ENCODE measurements at places on chromosomes 5 and 9. TPM values are rescaled to one million over a fixed set of nuclear protein-coding genes. Genes with fewer than 3 reads are reported as not detected.
A peak's percentile ranks its signal among the peaks of the same experiment; 100 is the strongest.

The PPP2R2B gene
- 2.5 TPM for total RNA-seq

The EQTN gene
- total RNA-seq = 1.9 TPM

The AGGF1 gene
- 48.0 TPM for total RNA-seq

The PCDHGB6 gene
- 1.1 TPM for total RNA-seq

The STPG3 gene
- total RNA-seq = not detected

The PCDH12 gene
- total RNA-seq = 1.3 TPM

The CCDC183 gene
- total RNA-seq = 69.9 TPM

The FOXD4 gene
- total RNA-seq = not detected

The ZNF883 gene
- total RNA-seq = 1.1 TPM

DNA sequence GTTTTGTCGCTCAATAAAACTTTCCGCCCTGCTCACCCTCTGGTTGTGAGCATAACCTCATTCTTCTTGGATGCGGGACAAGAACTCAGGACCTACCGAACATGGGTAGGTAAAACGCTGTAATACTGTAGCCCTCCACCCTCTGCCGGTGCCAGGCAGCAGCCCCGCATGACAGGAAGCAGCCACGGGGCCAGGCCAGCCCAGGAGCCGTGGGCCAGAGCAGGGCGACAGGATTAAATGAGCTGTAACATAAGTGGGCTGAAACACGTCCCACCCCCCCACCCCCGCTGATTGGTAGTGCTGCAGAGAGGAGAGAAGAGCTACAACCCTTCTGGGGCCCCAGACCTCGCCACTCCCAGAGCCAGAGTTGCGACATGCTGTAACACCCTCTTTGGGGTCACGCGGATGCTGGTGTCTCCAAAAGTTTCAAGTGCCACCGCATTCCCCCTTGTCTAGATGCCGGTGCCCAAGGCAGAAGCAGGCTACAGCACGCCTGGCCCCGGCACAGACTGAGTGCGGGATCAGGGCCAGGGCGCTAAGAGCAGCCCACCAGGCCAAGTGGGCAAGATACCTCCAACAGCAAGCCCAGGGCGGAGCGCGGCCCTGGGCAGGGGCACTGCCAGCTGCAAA lies 81.8 kb downstream of the FBXW11 start:
- no peak for DNase-seq

GRCh38 chr5:37918424-37918823 lies 78.6 kb upstream of the GDNF start:
- DNase-seq = no peak

DNA sequence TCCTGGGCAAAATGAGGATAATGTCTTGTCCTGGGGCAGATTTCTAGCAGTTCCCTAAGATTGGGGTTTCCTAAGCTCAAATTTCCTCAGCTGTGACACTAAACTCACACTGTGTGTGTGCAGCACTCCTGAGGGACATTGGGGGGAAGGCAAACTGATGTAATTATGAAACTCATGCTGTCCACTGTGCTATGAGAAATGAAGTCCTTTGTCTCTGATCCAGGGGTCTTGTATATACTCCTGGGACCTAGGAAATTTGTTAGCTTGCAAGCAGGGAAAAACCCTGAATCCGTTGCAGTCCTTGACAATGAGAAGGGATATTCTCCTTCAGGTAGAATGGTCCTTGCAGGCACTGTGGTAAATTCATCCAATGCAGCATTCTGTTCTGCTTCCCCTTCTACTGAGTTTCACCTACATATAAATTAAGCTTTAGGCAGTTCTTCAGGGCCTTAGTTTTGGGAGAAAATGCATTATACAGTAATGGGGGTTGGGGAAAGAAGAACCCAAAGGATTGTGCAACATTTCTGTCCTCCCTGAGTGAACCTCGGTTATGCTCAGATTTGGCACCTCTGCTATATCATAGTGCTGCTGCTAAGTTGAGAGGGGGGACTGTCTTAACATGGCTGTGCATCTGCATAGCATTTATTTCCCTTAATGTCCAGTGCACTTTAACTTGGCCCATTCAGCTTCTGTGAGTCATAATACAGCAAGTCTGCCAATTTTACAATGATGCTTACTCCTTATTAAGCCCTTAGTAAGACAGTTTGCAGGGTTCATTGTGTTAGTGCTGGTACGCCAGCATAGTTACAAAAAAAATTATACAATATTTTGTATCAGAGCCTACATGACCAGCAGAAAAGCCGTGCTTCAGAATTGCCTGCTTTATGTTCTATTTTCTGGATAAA lies 80.2 kb downstream of the PJA2 start:
- no peak for DNase-seq

DNA sequence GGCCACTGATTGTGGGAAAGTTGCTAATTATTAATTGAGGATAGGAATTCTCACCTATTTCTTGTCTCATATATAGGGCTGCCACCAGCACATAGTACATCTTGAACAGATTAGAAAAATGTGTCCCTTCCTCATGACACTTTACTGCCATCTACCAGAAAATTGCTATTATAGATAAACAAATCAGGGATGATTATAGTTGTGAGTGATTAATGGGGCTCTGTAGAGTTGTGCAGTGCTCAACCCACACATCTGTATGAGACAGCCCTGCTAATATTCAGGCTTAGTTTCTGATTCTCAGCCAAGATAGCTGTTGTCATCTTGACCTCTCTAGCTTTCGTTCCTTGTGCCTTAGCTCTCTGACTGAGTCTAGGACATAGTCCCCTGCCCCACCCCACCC lies 373.3 kb downstream of the TLE4 start:
- no peak for DNase-seq

DNA sequence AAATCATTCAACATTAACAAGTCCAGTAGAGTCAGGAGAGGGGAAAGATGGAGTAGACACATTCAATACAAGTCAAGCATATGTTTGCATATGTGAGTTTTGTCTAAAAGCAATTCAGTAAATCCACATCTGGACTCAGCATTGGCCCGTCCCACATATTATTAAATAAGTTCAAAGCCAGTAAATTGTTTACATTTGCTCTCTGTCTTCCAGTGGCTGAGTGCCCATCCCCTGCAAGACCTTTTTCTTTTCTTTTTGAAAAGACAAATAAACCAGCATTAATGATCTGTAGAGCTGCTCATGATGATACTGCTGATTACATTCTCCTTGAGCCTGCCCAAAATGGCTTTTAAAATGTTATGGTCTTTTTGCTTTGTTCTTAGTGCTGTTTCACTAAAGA lies 71.1 kb downstream of the TNC start:
- no peak for DNase-seq

- no peak for DNase-seq
These were observed 64.7 kb downstream of the STK10 start for GRCh38 chr5:172123269-172123692.

- DNase-seq = peak; percentile 95
These were observed at the start of gene ZFYVE16 for GRCh38 chr5:80407735-80408483. TSS of gene ZFYVE16 (plus strand) at chr5:80408064. CDS start at chr5:80434148, 26,084 bp downstream.

GRCh38 chr9:134317790-134318414 lies 8.4 kb upstream of the RXRA start:
- DNase-seq = no peak

DNA sequence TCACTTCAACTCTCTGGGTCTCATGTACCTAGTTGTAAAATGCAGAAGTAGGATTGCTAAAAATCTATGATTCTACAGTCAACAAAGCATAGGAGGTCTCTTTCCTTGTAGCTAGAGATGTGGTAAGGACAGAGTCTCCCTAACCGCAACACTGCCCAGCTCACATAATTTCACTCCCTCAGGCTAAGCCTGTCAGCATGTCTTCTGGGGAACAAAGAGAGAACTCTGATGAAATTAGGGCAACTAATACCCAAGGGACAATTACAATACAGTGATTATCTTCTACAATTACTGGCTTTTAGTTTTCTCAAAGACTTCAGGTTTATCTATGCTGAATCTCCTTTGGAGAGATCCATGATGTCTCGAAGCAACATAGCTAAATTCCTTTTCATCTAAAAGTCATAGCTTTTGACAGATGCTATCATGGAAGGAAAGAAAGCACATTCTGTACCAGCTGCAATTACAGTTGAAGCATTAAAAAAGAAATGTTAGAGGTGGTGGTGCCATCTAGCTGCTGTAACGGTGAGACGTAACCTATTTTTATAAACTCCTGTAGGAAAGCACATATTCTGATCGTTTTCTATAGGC lies 141.1 kb upstream of the TARS1 start:
- no peak for DNase-seq

DNA sequence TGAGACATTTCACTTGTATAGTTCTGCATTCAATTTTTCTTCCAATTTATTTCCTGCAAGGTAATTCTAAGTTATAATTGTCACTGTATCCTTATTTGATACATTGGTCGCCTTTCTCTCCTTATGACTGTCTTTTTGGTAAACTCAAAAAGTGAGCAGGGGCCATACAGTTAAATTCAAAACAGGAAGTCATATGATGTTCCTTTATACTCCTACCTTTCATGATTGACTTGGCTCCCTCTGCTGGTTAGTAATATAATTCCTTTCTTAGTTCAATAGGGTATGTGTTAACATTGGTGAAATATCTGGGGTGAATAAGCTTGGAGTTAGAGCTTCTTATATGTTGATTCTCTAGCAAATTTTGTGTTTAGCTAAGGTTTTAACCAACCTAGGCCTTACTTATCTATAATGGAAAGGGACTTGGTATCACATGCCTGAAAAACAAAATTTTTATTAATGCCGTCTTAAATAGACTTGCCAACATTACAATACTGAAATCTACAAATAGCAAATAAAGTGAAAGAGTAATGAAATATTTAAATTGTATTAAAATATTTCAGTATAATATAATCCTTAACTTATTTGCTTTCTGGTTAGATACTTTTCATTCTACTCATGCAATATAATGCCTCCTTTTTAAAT lies 6.0 kb upstream of the NIPBL start:
- no peak for DNase-seq

- DNase-seq = no peak
These were observed 26.5 kb downstream of the WNK2 start for GRCh38 chr9:93210324-93210973.

GRCh38 chr5:15069407-15069905 lies 197.9 kb upstream of the ANKH start:
- DNase-seq = no peak

- no peak for DNase-seq
These were observed 76.6 kb downstream of the RORB start for GRCh38 chr9:74573640-74574191.

DNA sequence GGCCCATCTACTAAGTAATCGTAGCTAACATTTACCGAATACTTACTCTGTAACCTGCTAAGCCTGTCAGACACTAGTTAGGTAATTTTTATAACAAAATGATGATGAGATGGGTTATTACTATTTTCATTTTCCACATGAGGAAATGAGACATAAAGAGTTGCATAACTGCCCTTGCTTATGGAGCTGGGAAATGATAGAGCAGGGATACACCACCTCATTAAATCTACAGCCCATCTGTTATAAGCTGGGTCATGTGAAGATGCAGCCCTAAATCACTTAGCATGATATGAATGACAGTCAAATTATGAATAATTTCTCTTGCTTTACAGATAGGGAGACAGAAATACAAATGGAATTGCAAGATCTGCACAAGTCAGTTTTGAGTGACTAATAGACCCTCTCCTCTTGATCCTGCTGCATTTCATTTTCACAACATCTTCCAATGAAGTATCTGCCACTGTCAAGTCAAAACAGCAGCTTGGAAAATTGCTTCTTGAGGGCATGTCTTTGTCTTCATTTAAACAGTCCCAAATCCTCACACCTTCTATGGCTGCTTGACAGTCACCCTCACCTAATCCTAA lies 364.7 kb downstream of the PRELID2 start:
- no peak for DNase-seq

DNA sequence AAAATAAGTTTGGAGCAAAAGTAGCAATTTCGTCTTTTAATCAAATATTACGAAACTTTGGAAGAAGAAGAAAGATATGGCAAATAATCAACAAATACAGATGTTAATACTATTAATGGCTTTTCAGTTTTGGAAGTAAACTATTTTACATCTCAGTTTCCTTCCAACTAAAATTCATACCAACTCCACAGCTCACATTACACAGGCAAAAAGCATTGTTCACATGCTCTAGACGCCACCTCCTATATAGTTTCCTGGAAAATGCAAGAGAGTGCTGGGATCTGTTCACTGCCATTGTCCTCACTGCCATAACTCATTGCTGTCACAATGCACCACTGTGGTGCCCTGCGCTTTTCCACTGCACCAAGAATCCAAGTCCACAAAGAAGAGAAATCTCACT lies 149.0 kb upstream of the FTMT start:
- no peak for DNase-seq

GRCh38 chr5:318341-318897 lies 3.1 kb upstream of the AHRR start:
- DNase-seq = no peak

DNA sequence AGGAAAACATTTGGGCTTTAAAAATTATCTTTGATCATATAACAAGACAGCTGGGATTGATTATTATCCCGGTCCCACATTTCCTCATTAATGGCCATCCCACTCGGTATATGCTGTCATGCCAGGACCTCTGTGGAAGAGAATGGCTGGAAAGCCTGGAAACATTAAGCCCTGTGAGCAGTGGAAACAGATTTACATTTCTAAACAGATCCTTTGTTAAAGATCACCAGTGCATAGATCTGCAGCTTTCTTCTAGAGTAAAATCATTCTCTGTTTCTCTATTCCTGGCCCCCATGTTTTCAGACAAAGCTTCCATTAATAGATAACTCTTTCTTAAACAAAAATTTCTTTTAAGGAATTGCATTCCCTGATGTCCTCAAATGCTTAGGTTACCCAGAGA lies 152.2 kb downstream of the CAVIN4 start:
- DNase-seq = no peak

GRCh38 chr5:142979636-142980035 lies 209.5 kb downstream of the ARHGAP26 start:
- no peak for DNase-seq

- DNase-seq = no peak
These were observed 888.0 kb upstream of the PTPRD start for GRCh38 chr9:11500780-11501179.
